Ovary (tissue), 10 donors: ENCODE measurements at places on chromosomes 13 and 19.
A peak's percentile ranks its signal among the peaks of the same experiment; 100 is the strongest.

DNA sequence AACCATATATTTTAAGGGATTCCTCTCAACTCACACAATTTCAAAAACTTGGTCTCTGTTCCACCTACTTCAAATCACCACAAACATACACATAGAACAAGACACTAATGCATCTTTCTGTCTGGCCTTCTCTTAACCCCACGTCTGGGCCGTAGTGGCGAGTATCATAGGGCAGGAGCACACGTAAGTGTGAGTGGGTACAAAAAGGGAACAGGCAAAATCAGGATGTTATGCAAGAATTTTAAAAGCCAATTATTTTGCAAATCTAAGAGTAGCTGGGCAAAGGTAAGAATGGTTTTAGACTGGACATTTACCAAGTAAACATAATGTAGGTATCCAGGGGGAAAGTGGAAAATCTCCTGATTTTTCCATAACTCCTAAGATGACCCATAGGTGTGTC, 35.1 kb downstream of the MTMR6 start:
- DNase-seq = no peak

DNA sequence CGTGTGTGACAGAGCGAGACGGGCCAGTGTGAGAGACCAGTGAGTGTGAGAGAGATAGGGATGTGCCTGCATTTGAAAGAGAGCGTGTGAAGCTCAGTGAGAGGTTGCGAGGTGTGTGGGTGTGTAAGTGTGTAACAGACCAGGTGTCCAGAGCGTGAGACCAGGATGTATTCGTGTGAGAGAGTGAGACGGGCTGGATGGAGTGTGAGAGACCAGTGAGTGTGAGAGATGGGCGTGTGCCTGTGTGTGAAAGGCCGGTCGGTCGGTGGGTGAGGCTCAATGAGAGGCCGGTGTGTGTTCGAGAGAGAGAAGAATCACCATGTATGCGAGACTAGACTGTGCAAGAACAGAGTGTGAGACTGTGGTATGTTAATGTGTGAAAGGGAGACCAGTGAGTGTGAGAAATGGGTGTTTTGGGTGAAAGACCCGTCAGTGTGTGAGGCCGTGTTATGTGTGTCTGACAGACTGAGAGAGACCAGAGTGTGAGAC, 679 bp downstream of the ZNF471 start:
- DNase-seq = no peak

DNA sequence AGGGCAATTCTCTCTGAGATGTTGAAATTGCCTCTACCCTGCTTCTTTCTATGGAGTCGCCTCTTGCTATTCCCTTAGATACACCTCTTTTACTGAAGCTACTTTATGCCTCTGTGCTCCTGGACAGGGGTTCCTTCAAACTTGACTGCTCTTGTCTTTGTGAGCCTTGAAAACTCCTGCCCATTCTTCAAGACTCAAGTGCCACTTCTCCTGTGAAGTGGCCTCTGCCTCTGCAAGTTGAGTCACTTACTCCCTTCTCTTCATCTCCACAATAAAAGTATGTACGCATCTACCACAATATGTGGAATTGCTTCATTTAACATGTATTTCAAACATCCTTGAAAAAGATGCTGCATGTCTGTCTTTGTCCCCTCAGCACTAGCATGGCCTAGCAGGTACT, 66.0 kb upstream of the TPP2 start:
- no peak for DNase-seq

GRCh38 chr19:38224014-38224862, at the start of gene DPF1:
DPF1 (minus strand) TSS chr19:38224222; CDS start chr19:38224142, 80 bp downstream.
- DNase-seq = no peak

DNA sequence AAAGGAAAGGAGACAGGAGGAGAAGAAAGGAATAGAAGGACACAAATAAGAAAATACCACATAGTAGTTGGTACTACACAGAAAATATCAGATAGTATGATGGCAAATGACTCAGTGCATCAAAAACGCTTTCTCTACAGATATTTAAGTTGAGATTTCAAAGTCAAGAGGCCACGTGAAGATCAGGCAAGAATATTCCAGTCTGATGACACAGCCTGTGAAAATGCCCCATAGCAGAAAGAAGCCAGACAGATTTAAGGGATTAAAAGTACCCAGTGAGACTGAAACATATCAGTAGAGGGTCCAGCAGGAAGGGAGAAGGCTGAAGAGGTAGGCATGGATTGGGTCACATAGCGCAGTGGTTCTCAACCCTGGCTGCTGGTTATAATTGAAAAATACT, 113.7 kb downstream of the VWA8 start:
- DNase-seq = no peak

DNA sequence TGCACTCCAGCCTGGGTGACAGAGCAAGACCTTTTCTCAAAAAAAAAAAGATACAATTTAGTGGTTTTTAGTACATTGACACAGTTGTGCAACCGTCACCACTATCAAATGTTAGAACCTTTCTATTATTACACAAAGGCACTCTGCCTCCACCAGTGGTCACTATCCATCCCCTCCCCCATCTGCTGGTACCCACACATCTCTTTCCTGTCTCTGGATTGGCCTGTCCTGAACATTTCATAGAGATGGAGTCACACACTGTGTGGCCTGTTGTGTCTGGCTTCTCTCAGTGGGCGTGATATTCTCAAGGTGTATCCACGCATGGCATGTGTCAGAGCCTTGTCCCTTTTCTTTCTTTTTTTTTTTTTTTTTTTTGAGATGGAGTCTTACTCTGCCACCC, 11.2 kb downstream of the KDM4B start:
- DNase-seq = no peak

DNA sequence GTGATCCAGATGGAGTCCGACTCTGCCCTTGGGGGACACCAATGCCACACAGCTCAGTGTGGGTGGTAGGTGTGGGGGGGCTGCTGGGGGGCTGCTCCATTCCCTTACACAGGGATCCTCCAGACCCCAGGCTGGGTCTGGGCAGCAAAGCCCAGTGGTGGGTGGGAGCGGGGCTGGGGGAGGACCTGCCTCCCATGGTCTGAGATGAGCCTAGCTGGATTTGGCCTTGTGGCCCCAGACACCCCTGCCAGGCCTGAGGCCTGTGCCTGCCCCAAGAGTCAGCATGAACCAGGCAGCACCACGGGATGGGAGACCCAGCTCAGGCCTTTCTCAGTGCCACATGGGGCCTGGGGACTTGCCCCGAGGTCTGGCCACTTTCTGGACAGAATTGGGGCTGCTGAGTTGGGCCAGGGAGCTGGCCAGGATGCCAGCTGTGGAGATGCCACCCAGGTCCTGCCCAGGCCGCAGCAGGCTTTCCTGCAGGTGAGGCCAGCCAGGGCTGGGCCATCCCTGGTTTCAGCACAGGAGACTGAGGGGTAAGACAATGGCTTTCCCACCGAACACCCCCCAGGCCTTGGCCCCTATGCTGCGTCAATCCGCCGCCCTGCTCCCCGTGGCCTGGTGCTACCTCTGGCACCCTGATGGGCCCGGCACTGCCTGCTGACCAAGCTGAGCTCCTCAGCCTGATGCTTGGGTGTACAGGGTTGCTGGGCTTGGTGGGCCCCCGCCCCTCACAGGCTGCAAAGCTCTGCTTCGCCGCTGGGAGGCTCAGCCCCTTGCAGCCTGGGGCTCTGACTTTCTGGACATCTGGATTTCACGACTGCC, 24.2 kb downstream of the CEBPG start:
- peak; percentile 34 for DNase-seq

- no peak for DNase-seq
Observed at GRCh38 chr19:58549664-58550361, 5.1 kb downstream of the CHMP2A start.

- DNase-seq = no peak
Observed at GRCh38 chr13:44136696-44137268, 236.8 kb upstream of the SERP2 start.

GRCh38 chr13:102913914-102914313, 68.1 kb downstream of the ERCC5 start:
- DNase-seq = no peak

GRCh38 chr19:3945838-3946237, 13.0 kb downstream of the NMRK2 start:
- DNase-seq = no peak

GRCh38 chr13:37645181-37645740, 46.7 kb upstream of the POSTN start:
- no peak for DNase-seq

DNA sequence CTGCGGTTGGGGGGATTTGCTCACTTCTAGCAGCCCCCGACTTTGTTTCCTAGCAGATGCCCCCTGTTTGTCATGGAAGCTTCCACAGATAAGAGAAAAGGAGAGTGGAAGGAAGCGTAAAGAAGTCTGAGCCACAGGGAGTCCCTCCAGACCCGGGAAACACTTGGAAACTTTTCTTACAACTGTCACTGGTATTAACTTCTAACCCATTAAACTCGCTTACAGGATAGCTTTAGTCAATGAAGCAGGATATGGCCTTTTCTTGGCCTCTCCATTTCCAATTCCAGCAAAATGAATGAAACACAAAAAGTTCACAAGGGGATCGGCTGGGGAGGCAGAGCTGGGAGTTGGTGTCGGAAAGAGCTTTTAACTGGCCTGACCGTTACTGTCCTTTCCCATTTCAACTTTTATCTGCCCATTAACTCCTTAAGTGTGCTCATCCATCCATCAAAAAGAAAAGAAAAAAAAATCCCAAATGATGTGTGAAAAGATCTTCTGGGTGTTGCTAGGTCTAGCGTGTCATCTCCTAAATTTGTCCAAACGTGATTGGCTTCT, 231.9 kb upstream of the ARGLU1 start:
- no peak for DNase-seq

GRCh38 chr13:31919971-31920726, 111.4 kb upstream of the FRY start:
- no peak for DNase-seq

- DNase-seq = no peak
Observed at GRCh38 chr13:110089815-110090214, 217.1 kb downstream of the COL4A1 start.

GRCh38 chr19:47111682-47112165, 1.9 kb downstream of the ZC3H4 start:
- no peak for DNase-seq

DNA sequence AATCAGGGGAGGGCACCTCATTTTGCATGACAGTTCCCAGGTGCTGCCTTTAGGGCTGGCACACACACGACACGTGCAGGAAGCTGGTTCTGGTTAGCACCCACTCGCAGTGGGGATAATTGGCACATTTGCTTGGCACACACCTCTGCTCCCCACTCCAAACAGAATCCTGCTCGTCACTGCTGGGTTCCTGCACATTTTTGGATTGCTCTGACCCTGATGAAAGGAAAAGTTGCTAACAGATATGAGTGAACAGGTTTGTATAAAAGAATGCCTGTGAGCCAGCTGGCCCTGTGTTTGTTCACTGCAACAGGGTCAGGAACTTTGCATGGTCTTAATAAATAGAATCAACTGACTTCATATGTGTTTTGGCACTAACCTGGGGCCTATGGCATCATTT, 1500.4 kb downstream of the EFNB2 start:
- DNase-seq = no peak

- no peak for DNase-seq
Observed at GRCh38 chr13:110492679-110493593, 68.6 kb downstream of the RAB20 start.

- no peak for DNase-seq
Observed at GRCh38 chr19:28388988-28389387, 824.0 kb downstream of the UQCRFS1 start.

DNA sequence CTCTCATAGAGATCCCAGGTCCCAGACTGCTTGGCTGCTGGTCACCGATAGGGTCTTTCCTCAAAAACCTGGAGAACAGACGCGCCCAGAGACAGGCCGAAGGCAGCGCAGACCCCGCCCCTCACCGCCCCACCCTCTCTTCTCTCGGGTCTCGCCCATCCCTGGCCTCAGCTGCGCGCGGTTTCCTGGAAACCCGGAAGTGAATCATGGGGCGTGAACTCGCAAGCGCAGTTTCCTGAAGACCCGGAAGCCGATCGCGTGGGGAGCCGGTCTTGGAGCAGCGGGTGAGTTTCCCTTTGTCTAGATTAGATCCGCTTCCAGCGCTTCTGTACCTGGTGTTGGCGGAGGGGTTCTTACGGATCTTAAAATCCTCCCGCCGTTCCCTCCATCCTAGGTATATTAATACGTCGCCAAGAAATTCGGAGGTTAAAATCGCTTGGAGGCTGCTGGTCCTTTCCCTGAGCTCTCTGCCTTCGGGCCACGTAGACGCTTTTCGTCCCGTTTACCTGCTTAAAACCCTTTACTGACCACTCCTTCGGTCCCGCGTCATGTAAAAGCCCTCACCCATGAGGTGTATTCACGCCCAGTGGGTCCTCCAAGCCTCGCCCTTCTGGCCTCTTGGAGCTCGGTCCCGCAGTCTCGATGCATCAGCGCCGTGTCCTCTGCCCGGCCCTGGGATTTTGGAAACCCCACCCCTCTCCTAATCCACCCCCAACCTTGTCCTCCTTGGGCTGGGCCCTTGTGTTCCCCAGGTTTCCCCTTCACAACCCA, at the start of gene ZNF578:
ZNF578 (plus strand) TSS at position 230 of the 771 bp plus-strand sequence. CDS start 48,293 bp downstream, outside the sequence.
- peak; percentile 73 for DNase-seq

- no peak for DNase-seq
Observed at GRCh38 chr19:46742926-46743480, 2.9 kb upstream of the FKRP start.
